ENCODE measurements at places on chromosomes 5 and 9.

DNA sequence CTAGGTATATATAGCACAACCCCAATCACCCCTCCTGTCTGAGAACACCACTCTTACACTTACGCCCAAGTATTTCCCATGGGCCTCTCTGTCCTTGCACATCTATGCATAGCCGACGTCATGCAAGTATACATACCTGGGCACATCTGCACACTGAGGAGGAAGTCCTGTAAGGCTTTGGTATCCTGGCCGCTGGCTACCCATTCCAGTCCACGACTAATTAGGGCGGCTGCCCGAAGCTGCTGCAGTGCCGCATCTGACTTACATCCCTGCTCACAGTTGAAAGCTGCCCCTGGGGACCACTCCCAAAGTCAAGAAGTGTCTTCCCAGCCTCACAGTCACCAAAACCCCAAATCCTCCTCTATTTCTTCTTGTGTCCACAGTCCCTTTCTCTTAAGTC, 2.4 kb upstream of the VCP start:
- DNase-seq: no peak

- DNase-seq: no peak
These were observed 12.0 kb downstream of the HIGD2A start for GRCh38 chr5:176400382-176401156.

GRCh38 chr9:107043886-107044285, 180.9 kb downstream of the ZNF462 start:
- no peak for DNase-seq

DNA sequence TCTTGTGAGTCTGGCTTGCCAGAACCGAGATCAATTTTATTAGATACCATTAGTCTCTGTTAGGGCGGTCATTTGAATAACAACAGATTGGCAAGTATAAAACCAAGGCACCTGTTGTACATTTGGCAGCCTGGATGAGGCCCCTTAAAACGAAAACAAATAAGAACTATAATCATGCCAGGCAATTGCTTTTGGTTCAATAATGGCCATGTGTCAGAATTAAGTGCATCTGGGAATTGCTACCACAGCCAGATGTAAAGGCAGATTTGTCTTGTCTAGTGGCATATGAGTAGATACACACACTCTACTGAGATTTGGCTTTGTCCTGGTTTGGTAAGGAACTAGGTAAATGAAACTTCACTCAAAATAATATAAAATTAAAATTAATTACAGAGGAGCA, 1046.2 kb upstream of the DMAC1 start:
- no peak for DNase-seq

- peak; percentile 79 for DNase-seq
These were observed 679 bp upstream of the KDM4C start for GRCh38 chr9:6757132-6757455.

All from NCI-H526 (cell line).